ENCODE measurements at places on chromosomes 2 and 18. TPM values are rescaled to one million over a fixed set of nuclear protein-coding genes. Genes with fewer than 3 reads are reported as not detected.
A peak's percentile ranks its signal among the peaks of the same experiment; 100 is the strongest.

DNA sequence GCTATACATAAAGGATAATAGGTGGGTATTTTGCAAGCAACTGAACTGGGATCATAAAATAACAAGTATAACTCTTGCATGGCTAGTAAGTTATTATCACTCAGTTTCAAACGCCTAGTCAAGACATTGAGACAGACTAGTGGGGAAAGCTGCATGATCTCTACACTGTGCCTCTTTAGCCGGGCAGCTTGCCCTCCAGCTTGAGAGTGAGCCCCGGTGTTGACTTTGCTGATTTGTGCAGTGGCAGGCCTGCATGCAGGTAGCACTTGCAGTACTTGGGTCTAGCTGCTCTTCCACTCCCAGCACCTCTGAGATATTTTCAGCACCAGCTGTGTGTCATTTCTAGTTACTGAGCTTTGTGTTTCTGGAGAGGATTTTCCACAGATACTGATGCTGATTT, 118.8 kb upstream of the DAPL1 start:
- DNase-seq, result no peak
- peaks cover 78% of the 10 kb centered on the region for H3K36me3 ChIP-seq
- H3K27ac ChIP-seq, result no peak overlapping the region
- H3K27me3 ChIP-seq, result no peaks in the 10 kb centered on the region
- H3K4me1 ChIP-seq, result no peaks in the 10 kb centered on the region
- H3K4me3 ChIP-seq, result no peak overlapping the region

DNA sequence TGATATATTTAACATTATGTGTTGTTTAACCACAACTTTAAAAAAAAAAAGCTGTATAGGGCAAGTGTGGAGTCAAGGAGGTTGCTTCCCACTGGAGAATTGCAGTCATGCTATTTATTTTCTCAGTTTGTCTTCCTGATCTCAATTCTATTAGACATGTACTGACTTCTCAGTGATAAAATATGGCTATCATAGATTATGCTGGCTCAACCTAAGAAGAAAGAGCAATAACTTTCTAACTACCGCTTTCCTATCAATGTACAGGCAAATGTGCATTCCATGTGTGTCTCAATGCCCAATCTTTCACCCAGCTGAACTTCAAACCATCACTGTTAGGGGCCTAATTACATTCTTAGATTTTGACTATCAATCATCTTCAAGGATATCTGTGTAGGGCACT, 201.4 kb downstream of the CTNNA2 start:
- H3K36me3 ChIP-seq, result no peaks in the 10 kb centered on the region
- H3K27ac ChIP-seq, result no peak overlapping the region
- no peaks in the 10 kb centered on the region for H3K4me1 ChIP-seq

DNA sequence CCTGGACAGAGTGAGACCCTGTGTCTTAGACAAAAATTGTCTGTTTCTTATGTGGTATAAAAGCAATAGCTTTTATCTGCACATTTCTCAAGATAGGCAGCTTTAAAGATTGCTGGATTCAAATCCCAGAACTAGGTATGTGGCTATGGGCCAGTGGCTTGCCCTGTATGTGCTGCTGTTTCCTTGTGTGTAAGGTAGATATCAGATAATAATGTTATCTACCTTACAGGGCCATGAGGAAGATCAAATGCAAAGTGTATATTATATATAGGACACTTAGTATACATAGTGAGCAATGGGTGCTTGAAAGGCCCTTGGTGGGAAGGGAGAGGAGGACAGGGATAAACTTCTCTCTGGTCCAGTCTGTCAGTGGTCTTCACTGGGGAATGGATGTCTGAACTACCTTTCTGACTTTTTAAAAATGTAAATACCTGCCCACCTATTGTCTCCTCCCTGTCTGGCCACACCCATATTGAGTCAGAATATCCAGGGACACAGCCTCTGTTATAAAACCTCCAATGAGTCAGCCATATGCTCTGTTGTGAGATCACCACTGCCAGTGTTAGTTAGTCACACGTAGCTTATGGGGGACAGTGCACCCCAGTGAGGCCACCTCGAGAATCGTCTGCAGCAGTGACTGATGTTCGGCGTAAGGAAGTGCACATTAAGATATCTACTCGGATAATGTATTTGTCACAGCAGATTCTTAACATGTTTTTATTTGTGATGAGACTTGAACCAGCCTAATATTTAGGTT, 383.4 kb downstream of the PTPRM start:
- DNase-seq, result peak; percentile 4
- H3K4me3 ChIP-seq, result no peak overlapping the region
- no peaks in the 10 kb centered on the region for H3K36me3 ChIP-seq
- no peaks in the 10 kb centered on the region for H3K4me1 ChIP-seq

DNA sequence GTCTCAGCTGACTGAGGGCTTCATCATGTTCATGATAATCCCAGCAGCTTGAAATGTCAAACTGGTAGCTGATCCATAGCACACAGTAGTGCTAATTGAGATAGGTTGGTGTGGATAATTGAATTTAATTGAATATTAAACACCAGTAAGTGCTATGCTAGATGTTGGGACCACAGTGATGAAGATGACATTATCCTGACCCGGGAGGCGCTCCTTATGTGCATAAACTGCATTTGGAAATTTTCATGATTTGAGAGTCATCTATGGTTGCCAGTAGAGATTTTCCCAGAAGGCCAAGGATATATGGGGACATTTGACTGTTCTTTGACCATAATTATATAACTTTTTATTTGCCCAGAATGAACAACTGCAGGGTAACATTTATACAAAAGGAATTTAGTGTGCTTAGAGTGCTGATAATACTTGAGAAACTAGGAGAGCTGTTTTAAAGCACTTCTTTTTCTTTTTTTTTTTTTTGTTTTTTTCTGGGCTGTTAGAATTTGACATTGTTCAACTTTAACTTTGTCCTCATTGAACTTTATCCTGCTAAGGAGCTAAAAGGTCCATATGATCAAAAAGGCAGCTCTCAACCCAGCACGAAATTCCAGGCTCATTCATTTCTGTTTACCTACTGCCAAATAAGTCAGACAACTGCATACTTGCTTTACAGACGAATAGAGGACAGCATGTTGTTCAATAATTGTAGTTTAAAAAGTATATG, 242.8 kb downstream of the NEDD4L start:
- no peaks in the 10 kb centered on the region for H3K36me3 ChIP-seq
- H3K27me3 ChIP-seq, result no peaks in the 10 kb centered on the region
- DNase-seq, result no peak
- no peak overlapping the region for H3K4me3 ChIP-seq
- no peak overlapping the region for H3K27ac ChIP-seq

DNA sequence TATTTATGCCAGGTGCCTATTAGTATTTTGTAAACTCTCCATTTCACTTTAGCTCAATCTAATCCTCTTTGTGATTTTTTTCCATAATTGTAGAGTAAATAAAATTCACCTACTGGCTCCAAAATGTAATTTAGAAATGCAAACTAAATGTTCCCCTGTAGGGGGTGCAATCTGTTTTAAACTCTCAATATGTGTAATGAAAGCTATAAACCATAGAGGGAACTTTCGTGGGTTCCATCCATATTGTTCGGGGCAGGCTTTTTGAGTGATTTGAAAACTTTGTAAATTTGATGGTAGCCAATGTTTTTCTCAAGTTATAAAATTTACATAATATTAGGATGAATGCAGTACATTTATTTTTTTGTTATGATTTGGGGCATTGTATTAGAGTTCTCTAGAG, 49.4 kb downstream of the TSPYL6 start:
- no peak overlapping the region for H3K4me3 ChIP-seq
- no peak overlapping the region for H3K27ac ChIP-seq
- no peaks in the 10 kb centered on the region for H3K36me3 ChIP-seq
- H3K27me3 ChIP-seq, result no peaks in the 10 kb centered on the region
- H3K4me1 ChIP-seq, result no peaks in the 10 kb centered on the region

GRCh38 chr2:179332903-179333302, 68.3 kb upstream of the SESTD1 start:
- H3K27ac ChIP-seq, result no peak overlapping the region
- H3K4me3 ChIP-seq, result no peak overlapping the region
- DNase-seq, result no peak
- no peaks in the 10 kb centered on the region for H3K36me3 ChIP-seq
- H3K27me3 ChIP-seq, result no peaks in the 10 kb centered on the region

DNA sequence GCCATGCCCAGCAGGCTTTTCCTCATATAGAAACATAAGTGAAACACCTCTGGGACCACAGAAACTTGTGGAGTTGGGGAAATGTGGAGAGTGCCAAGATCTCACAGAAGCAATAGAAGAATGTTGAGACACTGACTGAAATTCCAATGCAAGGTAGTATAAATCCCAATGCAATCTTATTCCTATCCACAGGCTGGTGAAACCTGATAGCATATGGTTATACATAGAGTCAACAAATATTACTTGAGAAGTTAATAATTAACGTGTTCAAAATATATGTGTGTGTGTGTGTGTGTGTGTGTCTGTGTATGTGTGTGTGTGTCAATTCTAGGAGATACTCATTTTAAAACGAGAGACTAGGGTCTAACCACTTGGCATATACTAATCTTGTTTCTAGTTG, 776.8 kb upstream of the ACVR2A start:
- no peaks in the 10 kb centered on the region for H3K27me3 ChIP-seq
- H3K4me3 ChIP-seq, result no peak overlapping the region
- no peak for DNase-seq

Gene RNF125
- 0.13 TPM for total RNA-seq

Gene TSN
- 95.2 TPM for total RNA-seq

Gene PLCL1
- total RNA-seq, result 8.9 TPM
